ENCODE measurements at places on chromosomes 2 and 18.

DNA sequence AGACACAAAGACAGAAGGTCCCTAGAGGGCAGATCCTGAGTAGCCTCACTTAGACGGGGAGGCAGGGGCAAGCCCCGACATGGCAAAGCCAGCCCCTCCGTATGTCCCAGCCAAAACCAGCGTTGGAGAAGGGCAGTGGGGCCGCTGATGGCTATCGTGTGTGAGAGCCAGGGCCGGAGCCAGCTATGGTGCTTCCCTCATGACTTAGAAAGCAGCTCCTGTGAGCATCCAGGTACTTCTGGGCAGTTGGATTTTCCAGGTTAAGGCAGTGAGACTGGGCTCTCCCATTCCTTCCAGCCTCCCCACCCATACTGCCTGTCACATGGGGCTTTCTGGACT lies 31.2 kb upstream of the ROCK2 start:
- DNase-seq = no peak

DNA sequence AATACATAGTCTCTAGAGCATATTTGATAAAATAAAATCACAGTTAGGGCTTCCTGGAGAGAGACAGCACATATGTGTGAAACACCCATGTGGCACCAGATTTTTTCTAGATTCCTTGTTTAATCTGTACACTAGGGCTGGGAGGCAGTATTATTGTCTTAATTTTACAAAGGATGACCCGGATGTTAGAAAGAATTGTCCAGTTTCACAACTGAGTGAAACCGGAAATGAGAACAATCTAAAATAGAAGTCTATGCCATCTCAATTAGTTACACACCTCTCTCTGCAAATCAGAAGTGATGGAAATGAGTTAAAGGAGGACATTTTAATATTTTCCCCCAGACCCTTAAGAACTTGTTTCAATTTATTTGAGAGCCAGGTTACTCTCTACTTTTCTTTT lies 463.7 kb upstream of the DSEL start:
- DNase-seq = no peak

- peak; percentile 54 for DNase-seq
Measured at GRCh38 chr2:217650716-217651360, 352.0 kb downstream of the TNS1 start.

GRCh38 chr2:156435396-156435717 lies 822 bp upstream of the GPD2 start:
- DNase-seq = no peak

- DNase-seq = no peak
Measured at GRCh38 chr2:119853777-119854399, 94.2 kb downstream of the PTPN4 start.

- no peak for DNase-seq
Measured at GRCh38 chr2:107215401-107216350, 329.7 kb upstream of the ST6GAL2 start.

GRCh38 chr18:77560341-77560992 lies 310.8 kb downstream of the GALR1 start:
- DNase-seq = peak; percentile 20

- DNase-seq = peak; percentile 76
Measured at GRCh38 chr2:200306196-200306930, at the start of gene SPATS2L. Gene SPATS2L (plus strand): TSS chr2:200306693. CDS start chr2:200389245, 82,552 bp downstream.

GRCh38 chr18:61261870-61262269 lies 71.4 kb upstream of the CDH20 start:
- no peak for DNase-seq

DNA sequence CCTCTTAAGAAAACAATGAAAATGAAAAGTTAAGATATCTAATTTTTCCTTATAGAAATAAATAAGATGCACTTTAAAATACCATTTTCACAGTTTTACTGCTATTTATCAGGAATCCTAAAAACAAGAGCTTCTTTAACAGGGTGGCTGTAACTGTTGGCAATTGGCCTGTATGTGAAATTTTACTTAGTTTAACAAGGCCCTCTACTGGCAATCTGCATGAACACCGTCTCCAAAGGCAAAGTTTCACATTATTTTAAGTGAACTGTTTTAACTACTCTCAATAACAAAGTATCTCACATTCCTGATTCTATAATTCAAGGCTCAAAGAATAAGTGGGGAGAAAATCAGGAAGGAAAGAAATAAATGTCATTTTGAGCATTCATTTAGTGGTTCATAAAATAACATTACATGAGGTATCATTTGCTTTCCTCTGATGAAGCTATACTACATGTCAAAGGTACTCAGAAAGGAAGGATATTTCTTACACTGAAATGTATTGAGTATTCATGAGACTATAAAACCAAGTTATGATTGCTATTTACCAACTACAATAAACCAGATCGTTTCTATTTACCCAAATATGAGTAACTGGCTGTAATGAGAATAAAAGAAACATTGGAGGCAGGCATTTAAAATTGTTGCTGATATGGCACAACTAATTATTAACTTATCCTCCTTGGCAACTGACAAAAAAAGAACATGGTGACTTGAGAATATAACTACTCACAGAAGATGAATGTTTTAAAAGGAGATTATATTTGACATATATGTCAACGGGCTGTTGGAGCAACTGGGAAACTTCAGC lies 7.0 kb downstream of the NCKAP5 start:
- DNase-seq = peak; percentile 32

DNA sequence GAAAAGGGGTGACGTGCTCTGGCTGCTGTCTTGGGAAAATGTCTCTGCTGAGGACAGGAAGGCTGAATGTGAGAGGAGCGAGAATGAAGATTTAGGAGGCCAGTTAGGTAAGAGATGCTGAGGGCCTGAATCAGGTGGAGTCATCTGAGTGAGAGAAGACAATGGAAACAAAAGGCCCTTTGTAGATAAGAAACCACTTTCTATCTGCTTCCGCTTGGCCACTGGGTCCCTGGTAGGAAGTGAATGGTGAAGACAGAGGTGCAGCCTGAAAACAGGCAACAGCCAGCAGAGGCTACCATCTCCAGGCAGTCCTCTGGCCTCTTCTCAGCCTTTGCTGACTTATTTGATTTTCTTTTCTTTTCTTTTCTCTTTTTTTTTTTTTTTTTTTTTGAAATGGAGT lies 374.0 kb upstream of the SLC14A2 start:
- peak; percentile 6 for DNase-seq

GRCh38 chr2:178579006-178579405 lies 98.7 kb downstream of the PLEKHA3 start:
- peak; percentile 57 for DNase-seq

- DNase-seq = no peak
Measured at GRCh38 chr2:37672870-37673184, 1.4 kb upstream of the CDC42EP3 start.

DNA sequence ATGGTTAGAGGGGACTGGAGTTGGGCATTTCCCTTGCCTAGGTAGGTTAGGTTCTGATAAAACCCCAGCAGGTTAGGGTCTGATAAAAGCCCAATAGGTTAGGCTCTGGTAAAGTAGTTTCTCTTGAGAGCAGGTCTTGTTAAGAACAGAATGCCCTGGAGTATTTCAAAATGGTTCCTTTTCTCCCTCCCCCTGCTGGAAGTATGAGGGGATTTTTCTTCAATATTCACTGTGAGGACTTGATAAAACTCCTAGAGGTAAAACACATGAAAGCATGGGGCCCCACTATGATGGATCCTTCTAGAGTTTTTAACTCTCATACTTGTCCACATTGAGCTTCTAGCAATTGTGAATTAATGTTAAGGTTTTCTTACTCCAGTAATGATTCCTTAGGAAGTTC lies 27.6 kb downstream of the ANKAR start:
- no peak for DNase-seq

GRCh38 chr2:238596571-238597551 lies 170.1 kb downstream of the ASB1 start:
- DNase-seq = peak; percentile 88

- DNase-seq = no peak
Measured at GRCh38 chr2:38835015-38835601, 40.6 kb downstream of the DHX57 start.

DNA sequence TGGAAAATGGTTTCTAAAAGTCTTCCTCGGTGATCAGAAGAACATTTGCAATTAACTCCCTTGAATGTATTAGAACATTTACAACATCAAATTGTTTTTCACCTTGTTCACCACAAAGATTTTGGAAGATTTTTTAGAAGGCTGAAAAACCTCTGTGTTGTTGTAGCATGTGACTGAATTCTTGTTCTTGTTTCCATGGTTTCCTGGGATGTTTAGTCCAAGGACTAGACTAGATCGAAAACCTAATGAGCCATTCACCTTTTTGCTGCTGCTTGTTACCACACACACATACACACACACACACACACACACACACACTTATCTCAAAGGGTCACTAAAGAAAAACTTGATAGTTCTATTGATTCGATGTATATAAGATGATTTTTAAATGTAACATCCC lies 380.0 kb downstream of the LRRTM4 start:
- DNase-seq = no peak

DNA sequence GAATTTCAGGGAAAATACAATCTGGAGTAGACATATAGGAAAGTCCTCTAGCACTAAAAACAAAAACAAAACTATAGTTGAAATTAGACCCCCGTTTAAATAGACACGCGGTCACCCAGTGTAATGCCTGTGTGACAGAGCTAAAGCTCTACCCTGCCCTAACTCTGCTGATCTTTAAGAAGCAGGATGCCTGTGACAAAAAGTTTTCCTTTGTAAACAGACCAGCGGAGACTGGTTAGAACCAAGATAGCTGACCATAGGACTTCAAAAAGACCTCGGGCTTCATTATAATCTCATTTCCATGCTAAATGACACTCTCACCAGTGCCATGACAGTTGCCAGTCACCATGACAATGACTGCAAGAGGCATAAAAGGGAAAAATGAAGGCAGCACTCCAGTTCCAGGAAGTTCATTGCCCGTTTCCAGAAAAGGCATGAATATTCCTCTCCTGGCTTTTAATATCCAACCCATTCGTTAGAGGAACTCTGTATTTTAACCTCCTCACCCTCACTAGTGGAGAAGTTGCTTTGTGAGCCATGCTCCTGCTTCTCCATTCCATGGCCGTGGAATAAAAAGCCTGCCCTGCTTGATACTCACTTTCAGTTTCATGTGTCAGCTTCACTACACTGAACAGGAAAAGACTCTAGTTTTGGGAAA lies 157.2 kb upstream of the COPS8 start:
- DNase-seq = no peak

DNA sequence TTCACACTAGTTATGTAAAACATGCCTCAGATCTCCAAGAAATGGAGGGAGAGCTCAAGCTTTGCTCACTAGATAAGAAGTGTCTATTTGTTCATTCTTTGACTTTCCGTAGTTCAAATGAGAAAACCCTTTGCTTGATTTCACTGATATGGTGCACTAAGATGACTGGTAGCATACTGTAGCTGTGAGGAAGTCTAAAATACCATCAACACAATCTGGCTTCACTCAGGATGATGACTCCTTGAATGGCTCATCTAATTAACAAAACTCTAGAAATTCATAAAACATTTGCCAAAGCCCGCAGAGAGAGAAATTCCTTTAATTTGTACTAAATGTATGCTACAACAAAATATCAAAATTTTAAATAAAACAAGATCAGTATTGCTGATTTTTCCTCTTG lies 152.8 kb upstream of the STK17B start:
- DNase-seq = no peak

DNA sequence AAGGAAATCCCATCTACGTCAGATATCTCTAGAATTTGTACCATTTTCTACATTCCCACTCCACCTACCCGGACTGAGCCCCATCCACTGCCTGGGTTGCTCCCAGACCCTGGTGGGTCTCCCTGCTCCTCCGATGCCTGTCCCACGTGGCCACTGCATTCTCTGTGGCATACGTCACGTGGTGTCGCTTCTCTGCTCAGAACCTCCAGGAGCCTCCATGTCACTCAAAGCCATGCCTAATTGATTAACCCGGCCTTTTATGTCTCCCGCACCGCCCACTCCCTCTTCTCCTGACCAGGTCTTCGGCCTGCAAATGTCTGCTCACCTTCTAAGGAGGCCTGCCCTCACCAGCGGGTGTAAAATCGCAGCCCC lies 176.6 kb downstream of the HDAC4 start:
- no peak for DNase-seq

DNA sequence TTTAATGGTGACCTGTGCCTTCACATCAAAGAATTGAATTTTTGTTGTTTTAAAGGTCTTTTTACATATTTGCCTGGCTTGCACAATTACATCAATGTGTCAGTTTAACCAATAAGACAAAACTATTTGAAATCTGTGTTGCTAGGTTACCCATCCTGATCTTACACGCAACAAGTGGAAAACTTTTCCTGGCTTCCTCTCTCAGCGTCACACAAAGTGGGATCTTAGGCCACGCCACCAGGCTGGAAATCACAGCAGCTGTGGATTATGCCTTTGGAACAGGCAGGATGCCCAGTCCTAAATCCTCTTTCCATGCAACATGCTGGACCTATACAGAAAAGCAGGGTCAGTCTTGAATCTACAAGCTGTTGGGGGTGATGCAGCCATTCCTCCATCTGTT lies 298.2 kb upstream of the HNRNPA3 start:
- DNase-seq = no peak

- peak; percentile 23 for DNase-seq
Measured at GRCh38 chr2:60152226-60152833, 401.1 kb downstream of the BCL11A start.

DNA sequence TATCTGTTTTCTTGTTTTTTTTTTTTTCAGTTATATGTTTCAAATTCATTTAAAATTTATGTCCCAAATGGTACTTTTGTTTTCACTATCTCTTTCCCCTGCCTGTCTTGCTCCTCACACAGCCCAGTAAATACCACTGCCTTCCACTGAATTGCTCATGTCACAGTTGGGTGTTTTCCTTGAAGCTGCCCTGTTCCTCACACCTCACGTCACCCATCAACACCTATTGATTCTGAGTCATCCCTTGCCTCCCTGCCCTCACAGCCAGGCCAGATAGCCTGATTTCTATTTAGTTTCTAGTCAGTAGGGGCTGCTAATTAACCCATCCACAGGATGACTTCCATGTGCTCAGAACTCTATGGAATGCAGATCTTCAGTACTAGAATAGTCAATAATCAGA lies 25.3 kb downstream of the FSHR start:
- no peak for DNase-seq

GRCh38 chr18:58911241-58911640 lies 46.6 kb downstream of the ZNF532 start:
- DNase-seq = no peak

GRCh38 chr2:165369131-165369897 lies 100.2 kb upstream of the CSRNP3 start:
- no peak for DNase-seq

DNA sequence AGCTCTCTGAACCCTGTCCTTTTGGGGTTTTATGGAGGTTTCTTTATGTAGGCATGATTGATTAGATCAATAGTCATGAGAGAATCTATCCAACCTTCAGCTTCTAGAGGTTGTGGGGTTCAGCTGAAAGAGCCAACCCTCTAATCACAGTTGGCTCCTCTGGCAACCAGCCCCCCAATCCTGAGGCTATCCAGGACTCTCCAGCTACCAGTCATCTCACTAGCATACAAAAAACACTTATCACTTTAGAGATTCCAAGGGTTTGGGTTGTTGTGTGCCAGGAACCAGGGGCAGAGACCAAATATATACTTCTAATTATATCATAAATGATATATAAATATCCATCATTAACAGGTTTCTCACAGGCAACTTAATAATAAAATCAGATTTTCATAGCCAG lies 11.7 kb downstream of the WDPCP start:
- DNase-seq = no peak

- peak; percentile 5 for DNase-seq
Measured at GRCh38 chr18:62717169-62717924, 2.0 kb downstream of the PHLPP1 start.
